ENCODE measurements at places on chromosomes 1 and 21.

- peak; percentile 9 for DNase-seq
Observed at GRCh38 chr21:46517361-46517760, 58.7 kb downstream of the DIP2A start.

- no peak for DNase-seq
Observed at GRCh38 chr1:227944931-227945890, 2.5 kb downstream of the WNT9A start.

- no peak for DNase-seq
Observed at GRCh38 chr1:53370369-53370961, 42.6 kb upstream of the LRP8 start.

GRCh38 chr1:157154940-157155514, 16.8 kb upstream of the ETV3 start:
- no peak for DNase-seq

DNA sequence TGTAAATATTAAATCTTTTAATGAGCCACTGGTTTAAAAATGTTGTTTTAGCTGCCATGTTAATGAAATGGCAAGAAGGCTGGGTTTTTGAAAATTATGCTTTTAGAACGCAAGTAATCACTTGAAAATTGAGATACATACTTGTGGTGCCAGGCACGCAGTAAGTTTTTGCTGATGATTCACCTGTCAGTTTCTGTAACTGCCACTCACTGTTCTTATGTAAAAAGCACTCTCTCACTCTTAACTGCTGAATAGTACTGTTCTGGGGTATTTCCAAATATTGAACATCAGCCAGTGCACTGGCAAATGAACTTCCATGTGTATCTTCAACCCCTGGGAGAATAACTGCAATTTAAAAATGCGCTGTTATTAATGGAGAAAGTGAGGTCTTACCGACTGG, 17.9 kb downstream of the LGALS8 start:
- DNase-seq = no peak

DNA sequence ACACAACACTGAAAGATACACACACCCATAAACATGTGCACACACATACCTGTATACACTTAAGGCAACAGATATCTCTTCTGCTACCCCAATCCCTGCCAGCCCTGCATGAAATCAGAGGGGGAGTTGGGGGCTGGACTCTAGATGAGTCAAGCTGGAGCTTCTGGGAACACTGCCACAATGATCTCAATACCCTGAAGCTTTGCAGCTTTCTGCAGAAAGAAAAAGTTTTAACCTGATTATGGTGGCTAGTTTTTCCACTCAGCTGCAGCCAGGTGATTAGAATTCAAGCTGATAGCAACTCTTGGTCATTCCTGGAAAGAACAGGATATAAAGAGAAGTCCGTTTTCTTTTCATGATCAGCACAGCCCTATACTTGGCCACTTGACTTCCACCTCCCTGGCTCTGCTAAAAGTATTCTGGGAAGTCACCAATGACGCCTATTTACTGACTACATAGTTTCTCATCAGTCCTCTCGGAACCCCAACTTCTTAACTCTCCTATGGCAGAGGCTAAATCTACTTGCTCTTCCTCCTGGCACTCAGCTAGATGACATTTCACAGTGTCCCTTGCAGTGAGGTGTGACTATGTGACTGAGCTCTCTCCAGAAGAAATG, 20.7 kb upstream of the DNASE2B start:
- no peak for DNase-seq

GRCh38 chr1:22315315-22316078, 136.2 kb upstream of the ZBTB40 start:
- no peak for DNase-seq

- DNase-seq = no peak
Observed at GRCh38 chr1:226475142-226475511, 67.2 kb upstream of the PARP1 start.

GRCh38 chr21:33828083-33828482, 87.5 kb downstream of the ATP5PO start:
- no peak for DNase-seq

GRCh38 chr1:37794372-37795339, 1.0 kb downstream of the MANEAL start:
- DNase-seq = no peak

DNA sequence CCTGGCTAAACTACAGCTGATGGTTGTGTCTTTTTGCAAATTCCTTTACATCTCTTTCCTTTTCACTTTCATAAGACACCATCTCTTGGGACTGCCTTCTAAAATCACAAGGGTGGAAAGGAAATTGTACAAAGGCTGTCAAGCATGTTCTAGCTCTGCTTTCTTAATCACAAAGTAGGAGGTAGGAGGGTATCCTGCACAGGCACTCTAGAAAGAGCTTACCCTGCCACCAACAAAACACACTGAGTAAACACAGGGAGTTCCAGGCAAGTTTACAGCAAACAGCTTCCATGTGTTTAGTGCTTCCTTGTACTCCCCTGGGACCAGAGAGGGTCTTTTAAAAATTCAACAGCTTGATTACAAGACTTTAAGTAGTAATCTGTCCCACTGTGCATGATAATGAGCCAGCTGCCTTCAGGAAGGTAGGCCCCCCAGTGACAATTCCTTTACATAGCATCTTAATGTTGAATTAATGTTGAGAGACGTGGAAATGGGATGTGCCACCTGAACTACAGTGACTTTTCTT, 2.4 kb downstream of the PLPP3 start:
- no peak for DNase-seq

DNA sequence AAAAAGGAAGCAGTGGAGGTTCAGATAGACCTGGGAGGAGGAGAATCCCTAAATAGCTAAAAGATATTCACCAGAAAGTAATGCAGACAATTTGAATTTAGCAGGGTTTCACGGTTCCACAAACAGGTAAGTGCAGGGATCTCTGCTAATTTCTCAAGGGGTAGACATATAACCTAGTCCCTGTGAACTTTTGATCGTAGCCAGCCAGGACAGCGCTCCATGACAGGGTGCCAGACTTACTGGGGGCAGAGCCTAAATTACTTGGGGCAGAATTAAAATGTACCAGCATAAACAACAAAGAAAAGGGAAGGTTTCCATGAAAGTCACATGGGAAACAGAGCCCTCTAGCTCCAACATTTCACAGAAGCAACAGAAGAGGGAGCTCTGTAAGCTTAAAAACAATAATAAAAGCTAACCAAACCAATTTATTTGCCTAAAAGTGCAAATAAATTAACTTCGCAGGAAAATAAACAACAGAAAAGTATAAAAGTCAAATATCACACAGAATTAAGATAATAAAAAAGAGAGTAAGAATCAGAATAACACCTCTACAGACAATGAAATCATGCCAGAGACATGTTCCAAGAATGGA, 198.3 kb downstream of the DUSP10 start:
- no peak for DNase-seq

DNA sequence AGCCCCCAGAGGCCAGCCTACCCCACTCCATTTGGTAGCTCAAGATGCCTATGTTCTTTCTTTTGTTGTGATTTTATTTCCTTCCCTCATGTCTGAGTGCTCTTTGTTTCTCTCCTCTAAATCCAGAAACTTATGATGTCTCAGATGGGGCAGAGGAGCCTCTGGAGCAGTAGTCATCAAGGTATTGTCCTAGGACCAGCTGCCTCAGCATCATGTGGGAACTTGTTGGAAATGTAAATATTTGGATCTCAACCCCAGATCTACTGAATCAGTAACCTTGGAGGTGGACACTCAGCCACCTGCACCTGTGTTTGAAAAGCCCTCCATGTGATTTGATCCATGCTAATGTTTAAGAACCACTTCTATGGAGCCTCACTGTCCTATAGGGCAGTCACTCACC, 593.1 kb upstream of the PLXNA2 start:
- no peak for DNase-seq

DNA sequence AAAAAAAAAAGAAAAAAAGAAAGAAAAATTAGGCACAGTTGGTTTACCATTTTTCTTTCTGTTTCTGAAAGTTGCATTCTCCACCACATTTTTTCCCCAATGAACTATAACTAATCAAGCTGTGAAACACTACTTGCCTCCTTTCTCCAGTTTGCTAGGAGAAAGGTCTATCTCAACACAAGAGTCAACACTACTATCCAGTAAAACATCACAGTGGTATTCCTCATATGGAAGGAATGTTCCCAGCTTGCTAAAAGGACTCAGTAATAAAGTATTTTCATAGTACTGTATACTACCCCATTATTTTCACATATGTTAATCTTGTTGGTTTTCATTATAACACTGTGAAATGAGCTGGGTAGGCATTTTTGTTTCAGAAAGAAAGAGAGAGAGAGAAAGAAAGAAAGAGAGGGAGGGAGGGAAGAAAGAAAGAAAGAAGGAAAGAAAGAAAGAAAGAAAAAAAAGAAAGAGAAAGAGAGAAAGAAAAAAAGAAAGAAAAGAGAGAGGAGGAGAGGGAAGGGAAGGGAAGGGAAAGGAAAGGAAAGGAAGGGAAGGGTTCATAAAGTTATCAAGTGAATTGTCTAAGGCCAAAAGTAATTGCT, 7.9 kb downstream of the PTGER3 start:
- no peak for DNase-seq

GRCh38 chr1:228100822-228101613, 2.1 kb downstream of the C1orf35 start:
- no peak for DNase-seq

- no peak for DNase-seq
Observed at GRCh38 chr1:88799491-88799890, 91.9 kb downstream of the GTF2B start.

DNA sequence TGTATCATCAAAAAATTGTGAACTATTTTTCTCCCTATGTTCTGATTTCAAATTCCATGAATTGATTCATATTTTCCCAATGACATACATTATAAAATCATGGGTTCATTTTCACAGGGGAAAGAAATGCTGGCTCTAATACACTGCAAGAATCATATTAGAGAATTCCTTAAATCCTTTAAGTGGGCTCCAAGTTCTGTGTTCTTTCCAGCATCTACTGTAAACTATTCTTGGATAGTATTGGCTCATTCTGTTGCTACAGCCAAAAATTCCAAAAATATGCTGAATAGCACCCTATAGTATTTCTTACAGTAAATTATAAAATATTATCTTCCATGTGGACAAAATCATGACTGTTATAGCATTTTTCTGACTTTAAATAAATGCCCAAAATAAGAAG, 19.0 kb upstream of the C1orf105 start:
- no peak for DNase-seq

DNA sequence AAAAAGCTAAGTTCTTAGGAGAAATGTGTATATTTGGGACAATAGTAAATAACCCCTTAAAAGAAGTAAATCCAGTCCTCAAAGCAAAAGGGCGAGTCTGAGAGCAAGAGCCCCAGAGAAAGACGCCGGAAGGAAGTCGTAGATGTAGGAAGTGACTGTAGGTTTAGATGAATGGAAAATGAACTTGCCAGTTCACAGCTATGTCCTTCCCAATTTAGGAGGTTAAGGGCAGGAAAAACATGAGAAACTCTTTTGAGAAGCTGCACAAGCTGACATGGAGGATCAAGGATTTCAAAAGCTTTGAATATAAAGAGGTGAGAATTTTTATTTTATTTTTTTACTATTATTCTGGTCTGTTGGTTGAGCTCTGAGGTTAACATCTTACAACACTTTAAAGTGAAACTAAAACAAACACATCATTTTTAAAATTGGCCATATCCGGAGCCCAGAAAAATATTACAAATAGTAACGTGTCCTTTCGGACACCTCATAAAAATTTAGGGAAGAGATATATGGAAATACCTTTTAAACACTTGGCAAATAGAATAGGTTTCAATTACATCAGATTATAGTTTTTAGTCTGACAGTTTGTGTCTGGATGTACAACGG, 1178.6 kb downstream of the MRPL39 start:
- no peak for DNase-seq

DNA sequence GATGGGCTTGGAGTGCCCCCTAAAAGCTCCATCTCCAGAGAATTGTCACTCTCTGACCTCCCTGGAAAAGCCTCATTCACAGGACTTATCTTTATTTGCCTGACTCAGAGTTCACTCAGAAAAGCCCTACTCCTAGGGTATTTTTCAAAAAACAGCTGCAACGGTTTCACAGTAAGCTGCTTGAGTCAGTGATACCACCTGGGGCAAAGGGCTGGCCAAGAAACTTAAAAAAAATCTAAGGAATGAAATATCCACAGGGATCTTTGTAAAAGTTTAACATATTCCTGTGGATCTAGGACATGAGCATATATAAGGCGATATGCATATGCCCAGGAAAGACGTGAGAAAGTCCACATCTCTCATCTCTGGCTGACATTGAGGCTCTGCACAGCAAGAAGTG, 33.8 kb upstream of the TSPAN2 start:
- no peak for DNase-seq

GRCh38 chr1:182587093-182587492, 2.0 kb downstream of the RNASEL start:
- DNase-seq = no peak

DNA sequence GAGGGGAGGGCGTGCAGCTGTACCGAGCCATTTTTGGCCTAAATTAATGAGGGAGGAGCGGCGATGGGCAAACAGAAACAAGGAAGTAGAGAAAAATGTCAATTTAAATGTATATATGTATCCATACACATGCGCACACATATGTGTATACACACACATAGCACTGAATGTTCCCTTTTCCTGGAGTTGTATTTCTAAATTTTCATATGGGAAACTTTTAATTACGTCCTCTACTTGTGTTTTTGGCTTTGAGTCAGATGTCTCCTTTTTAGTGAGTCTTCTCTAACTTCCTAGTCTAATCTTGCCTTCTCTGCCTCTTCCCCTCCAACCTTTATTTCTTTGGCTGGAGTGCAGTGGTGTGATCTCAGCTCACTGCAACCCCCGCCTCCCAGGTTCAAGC, 15.4 kb upstream of the CYYR1 start:
- DNase-seq = no peak

DNA sequence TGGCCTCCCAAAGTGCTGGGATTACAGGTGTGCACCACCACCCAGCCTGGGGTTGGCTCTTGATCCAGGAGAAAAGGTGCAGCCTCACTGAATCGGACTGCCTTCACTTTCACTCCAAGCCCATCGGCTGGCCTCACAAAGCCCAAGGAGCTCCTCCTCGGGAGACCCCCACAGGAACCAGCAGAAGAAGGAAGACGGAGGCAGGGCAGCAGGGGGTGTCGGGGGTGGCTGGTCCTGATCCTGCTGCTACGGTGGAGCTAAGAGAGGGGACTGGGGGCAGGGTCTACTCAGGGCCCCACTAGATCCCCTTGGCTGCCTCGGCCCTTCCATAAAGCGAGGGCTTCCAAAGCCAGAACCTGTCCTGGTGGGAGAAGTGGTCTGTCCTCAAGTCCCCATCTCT, 93.9 kb downstream of the STUM start:
- no peak for DNase-seq

DNA sequence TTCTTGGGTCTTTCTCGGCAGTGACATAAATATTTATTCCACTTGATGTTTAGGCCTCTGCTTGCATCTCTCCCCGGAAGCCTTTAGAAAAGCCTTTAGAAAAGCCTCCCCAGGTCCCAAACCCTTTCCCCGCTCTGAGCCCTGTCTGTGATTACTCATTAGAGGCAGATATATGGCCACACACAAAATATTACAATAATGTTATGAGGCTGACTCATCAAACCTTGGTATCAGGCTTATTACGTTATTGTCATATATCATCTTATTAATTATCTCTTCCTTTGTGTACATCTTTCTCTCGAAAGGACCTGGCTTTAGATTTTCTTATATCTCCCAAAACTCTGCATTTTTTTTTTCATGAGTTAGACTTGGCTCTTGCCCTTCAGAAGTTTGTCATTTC, 69.5 kb downstream of the FGGY start:
- DNase-seq = no peak

GRCh38 chr21:38861056-38861455, 55.3 kb downstream of the ETS2 start:
- DNase-seq = no peak

Measured in C1 segment of cervical spinal cord (tissue), 14 donors.